ENCODE measurements at places on chromosomes 4 and X. TPM values are rescaled to one million over a fixed set of nuclear protein-coding genes. Genes with fewer than 3 reads are reported as not detected.

The DUSP9 gene
- not detected for total RNA-seq

The PTCHD1 gene
- total RNA-seq, result not detected

DNA sequence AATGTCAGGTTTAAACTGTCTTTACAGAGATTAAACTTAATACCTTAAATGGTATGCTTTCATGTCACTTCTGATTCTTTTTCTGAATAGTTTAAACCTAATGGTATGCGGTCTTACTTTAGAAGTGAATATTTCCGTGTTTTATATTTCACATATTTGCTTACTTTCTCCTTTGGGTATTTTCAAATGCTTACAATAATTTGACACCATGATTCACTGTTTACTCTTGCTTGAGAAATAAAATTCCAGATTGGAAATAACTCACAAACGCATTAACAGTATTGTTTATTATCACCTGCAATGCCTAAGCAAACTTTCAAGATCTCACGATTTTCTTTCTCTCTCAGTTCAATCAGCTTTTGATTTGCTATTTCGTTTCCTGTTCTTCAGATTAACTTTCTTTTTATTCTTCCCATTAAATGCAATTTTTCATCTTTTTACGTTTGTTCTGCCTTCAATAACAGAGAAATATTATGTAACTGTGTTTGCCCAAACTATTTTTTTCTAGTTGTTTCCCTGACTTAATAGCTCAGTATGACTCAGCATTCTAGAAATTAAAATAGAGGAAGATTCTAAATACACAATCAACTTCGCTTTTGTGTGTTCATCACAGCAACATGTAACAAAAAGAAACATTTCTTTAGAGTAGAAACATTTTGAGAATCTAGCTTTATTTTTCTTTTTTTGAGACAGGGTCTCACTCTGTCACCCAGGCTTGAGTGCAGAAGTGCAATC, 955.5 kb upstream of the PRKX start:
- no peak for DNase-seq

DNA sequence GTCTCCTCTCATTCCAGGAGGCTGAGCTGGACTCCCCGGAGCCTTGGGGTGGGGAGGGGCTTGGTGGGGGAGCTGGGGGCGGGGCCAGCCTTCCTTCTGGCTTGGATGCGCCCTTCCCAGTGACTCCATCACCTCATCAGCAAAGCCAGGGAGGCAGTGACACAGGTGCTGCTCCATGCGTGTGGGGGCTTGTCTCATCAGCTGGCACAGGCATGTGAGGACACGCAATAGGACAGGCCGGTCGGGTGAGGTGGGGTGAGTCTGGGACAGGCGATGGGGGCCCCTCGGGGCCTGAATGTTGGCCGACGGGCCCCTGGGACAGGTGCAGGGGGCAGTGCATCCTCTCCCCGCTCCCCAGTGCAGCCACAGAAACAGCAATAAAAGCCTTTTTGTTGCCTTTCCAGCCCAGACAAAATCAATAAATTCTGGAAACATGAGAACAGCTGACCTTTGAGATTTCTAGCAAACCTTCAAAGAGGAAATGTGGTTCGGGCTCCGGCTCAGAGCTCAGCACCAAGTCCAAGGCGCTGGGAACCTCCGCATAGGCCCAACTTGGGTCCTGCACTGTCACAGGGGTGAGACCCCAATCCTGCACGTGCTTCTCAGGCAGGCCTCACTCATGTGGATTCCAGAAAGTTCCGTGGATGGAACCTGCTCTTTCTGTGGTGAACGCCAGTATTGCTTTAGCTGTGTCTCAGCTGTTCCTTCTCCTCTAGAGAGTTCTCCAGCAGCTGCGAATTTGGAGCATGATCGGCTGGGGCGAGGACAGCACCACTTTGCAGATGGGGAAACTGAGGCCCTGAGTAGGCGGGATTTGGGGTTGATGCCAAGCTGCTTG, 18.5 kb downstream of the ADRA2C start:
- no peak for DNase-seq

- DNase-seq, result peak; percentile 77
These were observed at the start of gene SGMS2 for GRCh38 chr4:107824350-107825071. Gene SGMS2 (plus strand): TSS chr4:107824932. CDS start chr4:107895554, 70,622 bp downstream.

- no peak for DNase-seq
These were observed 611.8 kb downstream of the SPOCK3 start for GRCh38 chr4:166622425-166622977.
